ENCODE measurements at places on chromosomes 5 and 9. TPM values are rescaled to one million over a fixed set of nuclear protein-coding genes. Genes with fewer than 3 reads are reported as not detected.

- peaks cover 37% of the 10 kb centered on the region for H3K27me3 ChIP-seq
- H3K27ac ChIP-seq: no peak overlapping the region
- no peaks in the 10 kb centered on the region for H3K36me3 ChIP-seq
- no peaks in the 10 kb centered on the region for H3K4me1 ChIP-seq
These were observed 5.2 kb downstream of the DBH start for GRCh38 chr9:133641396-133641655.

DNA sequence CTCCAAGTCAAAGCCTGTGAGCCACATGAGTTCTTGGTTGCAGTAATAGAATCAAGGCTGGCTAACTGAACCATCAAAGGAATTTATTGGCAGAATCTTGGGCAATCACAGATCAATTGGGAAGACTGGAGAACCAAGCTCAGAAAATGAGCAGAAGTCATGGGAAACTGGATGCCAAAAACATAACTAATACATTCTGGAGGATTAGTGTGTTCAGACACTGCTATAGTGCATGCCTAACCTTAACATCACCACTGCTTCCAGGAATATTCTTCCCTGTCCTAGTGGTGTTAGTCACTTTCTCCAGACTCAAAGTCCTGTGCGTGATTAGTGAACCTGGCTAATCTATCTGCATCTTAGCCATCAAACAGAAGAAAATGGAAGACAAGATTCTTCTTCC lies 843.7 kb downstream of the EFNA5 start:
- H3K27me3 ChIP-seq: no peaks in the 10 kb centered on the region
- no peaks in the 10 kb centered on the region for H3K4me1 ChIP-seq
- H3K36me3 ChIP-seq: no peaks in the 10 kb centered on the region
- no peak overlapping the region for H3K4me3 ChIP-seq
- no peak overlapping the region for H3K27ac ChIP-seq
- no peak for DNase-seq

DNA sequence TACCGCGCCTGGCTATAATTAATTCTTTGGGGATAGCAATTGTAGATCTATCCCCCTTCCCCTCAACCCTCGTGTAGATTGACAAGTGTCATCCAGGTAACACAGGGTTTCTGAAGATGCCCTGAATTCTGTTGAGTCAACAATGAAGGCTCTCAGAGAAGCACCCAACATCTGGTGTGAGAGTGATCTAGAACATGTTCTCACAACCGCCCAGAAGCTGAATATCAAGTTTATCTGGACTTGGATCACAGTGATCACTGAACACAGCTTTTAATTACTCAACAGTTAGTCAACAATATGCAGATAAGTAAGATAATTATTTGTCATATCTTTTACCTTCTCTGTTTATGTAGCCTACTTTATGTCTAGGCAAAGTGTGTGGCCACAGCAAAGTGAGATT lies 204.2 kb upstream of the RGMB start:
- H3K4me1 ChIP-seq: no peaks in the 10 kb centered on the region
- no peaks in the 10 kb centered on the region for H3K36me3 ChIP-seq
- DNase-seq: no peak
- no peak overlapping the region for H3K4me3 ChIP-seq
- no peaks in the 10 kb centered on the region for H3K27me3 ChIP-seq

RMND5B gene
- 48.5 TPM for total RNA-seq

PLEKHG4B gene
- total RNA-seq: 56.8 TPM

All from progenitor cell of endocrine pancreas (in vitro differentiated cells).